Daoy (cell line): ENCODE measurements at places on chromosomes 1 and 21. TPM values are rescaled to one million over a fixed set of nuclear protein-coding genes. Genes with fewer than 3 reads are reported as not detected.
A peak's percentile ranks its signal among the peaks of the same experiment; 100 is the strongest.

- peak; percentile 48 for DNase-seq
Measured at GRCh38 chr1:214476229-214476985, 75.0 kb downstream of the PTPN14 start.

- no peak for DNase-seq
Measured at GRCh38 chr1:204819495-204819894, 51.2 kb upstream of the NFASC start.

- no peak for DNase-seq
Measured at GRCh38 chr1:156487862-156488261, 12.7 kb downstream of the MEF2D start.

DNA sequence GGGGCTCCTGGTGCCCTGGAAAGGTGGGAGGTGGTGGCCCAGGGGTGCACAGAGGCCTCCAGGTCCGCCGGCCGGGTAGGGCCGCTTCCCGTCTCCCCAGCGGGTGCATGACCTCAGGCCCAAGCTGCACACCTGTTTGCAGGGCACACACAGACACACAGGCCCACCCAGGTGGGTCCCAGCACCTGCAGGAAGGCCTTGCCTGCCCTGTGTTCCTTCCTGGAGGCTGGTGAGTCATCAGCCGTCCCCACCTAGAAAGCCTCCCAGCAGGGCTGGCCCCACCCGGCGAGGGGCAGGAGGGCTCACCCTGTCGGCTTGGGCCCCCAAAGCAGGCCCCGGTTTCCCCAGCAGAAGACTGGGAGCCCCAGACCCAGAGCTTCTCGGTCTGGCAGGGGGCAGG lies 23.6 kb upstream of the TTLL10 start:
- DNase-seq, result no peak

DNA sequence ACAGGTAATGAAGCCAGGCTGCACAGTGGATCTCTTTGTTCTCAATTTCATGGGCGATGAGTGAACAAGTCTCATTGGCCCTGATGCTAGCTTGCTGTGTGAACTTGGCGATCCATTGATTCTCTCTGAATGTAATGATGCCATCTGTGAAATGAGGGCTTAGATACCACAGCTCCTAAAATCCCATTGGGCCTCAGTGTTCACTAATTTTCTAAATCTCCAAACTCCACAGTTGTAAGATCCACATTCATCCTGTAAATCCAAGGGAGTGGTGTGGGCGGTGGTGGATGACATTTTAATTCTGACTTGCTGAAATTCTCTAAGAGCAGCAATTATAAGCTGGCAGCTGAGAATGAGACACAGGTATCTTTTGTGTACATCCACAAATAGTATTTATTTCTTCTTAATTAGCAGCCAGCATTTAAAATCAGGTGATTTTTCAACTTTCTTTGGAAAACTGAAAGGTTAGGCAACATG lies 9.6 kb upstream of the ACTL8 start:
- no peak for DNase-seq

GRCh38 chr1:163085904-163086268 lies 16.7 kb downstream of the RGS4 start:
- DNase-seq, result no peak

DNA sequence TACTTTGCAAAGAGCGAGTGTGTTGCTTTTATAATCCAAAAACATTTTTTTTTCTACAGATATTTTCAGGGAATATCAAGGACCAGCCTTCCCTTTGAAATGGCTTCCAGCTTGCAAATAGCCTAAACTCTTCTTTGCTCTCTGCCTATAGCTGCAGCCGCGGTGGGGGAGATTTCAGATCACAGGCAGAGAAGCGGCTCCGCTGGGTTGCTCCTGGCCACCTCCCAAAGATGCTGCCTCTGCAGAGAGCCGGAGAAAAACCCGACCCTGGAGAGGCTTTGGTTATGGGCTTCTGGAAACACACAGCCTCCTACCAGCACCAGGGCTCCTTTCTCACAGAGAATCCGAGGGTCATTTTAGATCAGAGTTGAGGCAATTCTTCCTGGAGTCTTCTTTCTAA lies 18.6 kb upstream of the PAX7 start:
- DNase-seq, result no peak

The BCL2L15 gene
- total RNA-seq, result 0.06 and 0.12 TPM in 2 replicates
